ENCODE measurements at places on chromosomes 3 and 15. TPM values are rescaled to one million over a fixed set of nuclear protein-coding genes. Genes with fewer than 3 reads are reported as not detected.

GRCh38 chr3:12835052-12835665 is 6.2 kb downstream of the RPL32 start:
- no peak overlapping the region for H3K27ac ChIP-seq
- H3K4me3 ChIP-seq: no peak overlapping the region
- no peaks in the 10 kb centered on the region for H3K27me3 ChIP-seq

DNA sequence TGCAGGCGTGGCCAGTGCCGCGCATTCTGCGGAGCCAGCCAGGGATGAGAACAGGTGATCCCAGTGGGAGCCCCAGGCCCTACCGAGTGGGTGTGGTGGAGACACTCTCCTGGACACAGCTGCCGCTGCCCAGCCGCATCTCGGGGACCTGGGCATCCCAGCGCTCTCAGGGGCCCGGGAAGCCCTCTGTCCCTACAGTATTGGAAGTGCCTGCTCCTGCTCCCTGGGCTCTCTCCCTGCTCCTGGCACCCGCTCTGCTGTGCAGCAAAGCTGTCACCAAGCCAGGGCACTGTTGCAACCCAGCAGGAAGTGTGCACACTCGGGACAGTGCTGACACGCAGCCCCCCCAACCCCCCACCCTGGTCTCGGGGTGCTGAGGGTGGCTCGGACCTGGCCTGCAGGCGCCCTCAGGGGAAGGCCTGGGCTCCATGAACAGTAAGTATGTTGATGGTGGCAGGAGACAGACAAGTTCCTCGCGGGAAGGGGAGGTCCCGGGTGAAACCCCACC is 1177.4 kb upstream of the GBE1 start:
- DNase-seq: peak; percentile 22
- H3K27me3 ChIP-seq: no peaks in the 10 kb centered on the region
- H3K4me3 ChIP-seq: no peak overlapping the region
- H3K36me3 ChIP-seq: no peaks in the 10 kb centered on the region

GRCh38 chr3:172524611-172525010 is 1.4 kb upstream of the TNFSF10 start:
- peaks cover 27% of the 10 kb centered on the region for H3K4me1 ChIP-seq
- H3K27ac ChIP-seq: peak overlapping the region; percentile 34
- H3K4me3 ChIP-seq: no peak overlapping the region

C2CD4A gene
- not detected for total RNA-seq

CFAP100 gene
- total RNA-seq: not detected
